ENCODE measurements at places on chromosomes 16 and 17. TPM values are rescaled to one million over a fixed set of nuclear protein-coding genes. Genes with fewer than 3 reads are reported as not detected.

The TSNAXIP1 gene
- total RNA-seq: 1.7 TPM

The IL21R gene
- not detected for total RNA-seq

The CA7 gene
- total RNA-seq: 1.9 TPM

The ITGAD gene
- not detected for total RNA-seq

The TBX21 gene
- not detected for total RNA-seq

The SPNS2 gene
- total RNA-seq: 9.8 TPM

The CCL7 gene
- not detected for total RNA-seq

The HBQ1 gene
- not detected for total RNA-seq

The CYBA gene
- total RNA-seq: 85.6 TPM
